T-helper 2 cell (primary cell): ENCODE measurements at places on chromosomes 1 and 21.

GRCh38 chr1:15198684-15199083 lies 45.1 kb downstream of the TMEM51 start:
- no peak for DNase-seq

GRCh38 chr1:67674260-67675011 lies 10.6 kb upstream of the GADD45A start:
- DNase-seq = peak; percentile 18

DNA sequence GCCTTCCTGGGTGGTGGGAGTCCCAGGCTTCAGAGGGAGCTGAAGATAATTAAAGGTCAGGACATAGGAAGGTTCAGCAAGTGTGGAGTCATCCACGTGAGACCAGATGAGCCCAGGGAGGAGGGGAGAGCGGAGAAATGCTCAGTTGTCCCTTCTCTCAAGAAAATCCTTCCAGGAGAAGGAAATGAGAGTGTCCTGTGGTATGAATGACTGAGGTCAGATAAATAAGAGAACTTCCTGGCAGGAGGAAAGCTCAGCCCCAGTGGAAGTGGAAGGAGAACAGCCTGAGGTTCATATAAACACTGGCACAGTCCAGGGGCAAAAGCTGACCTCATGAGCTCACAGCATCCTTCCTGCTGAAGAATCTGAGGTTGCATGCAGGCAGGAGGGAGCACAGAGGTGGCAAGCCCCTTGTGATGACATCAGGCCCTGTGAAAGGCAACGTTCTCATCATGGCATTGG lies 97.6 kb downstream of the NAV1 start:
- DNase-seq = no peak

DNA sequence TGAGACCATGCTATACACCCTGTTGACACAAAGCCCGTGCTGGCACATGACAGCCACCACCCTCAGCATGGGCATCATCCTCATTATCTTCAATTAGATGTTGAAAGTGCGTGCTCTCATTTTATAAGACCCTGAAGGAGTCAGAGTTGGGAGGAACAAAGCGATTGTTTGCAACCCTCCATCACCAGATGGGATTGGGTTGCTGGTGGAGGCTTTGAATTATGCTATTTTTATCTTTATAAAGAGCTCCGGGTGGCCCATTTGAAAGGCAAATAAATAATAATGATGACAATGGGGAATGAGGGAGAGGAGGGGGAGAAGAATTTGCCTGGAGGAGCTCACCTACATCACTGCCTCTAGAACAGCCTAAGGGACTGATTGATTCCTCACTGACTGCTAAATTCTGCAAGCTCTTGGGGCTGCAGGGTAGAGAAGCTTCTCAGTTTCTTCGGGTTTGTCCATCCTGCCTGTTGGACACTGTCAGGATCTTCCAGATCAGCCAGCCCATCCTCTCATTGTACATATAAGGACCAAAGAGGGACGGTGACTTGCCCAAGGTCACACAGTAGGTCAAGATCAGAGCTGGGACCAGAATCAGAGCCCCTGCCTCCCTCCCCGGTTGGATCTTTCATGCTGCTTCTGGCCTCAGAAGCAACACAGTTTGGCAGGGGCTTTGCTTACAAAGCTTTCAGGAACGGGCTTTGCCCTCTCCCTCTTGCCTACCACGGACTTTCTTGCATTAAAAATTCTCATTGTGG lies 130.9 kb upstream of the ZBTB40 start:
- DNase-seq = no peak

DNA sequence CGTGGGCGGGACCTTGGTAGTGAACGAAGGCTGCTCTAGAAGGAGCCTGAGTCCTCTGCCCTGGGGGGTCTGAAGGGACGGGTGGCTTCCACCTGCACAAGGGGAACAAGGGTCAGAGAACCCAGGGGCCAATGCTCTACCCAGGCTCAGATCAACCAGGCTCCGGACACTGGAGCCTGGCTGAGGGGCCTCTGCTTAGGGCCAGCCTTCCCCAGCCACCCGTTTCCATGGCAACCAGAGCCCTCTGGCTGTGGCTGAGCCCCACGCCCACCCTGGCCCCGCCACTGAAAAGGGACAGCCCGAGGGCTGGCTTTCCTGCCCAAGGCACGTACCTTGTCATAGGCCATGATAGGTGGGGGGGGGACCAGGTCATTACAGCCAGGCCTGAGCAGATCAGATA lies 724.6 kb downstream of the PTPRU start:
- DNase-seq = no peak

- no peak for DNase-seq
Observed at GRCh38 chr21:42698733-42699132, 45.3 kb downstream of the PDE9A start.

- no peak for DNase-seq
Observed at GRCh38 chr1:204080163-204080903, 7.4 kb downstream of the SOX13 start.

DNA sequence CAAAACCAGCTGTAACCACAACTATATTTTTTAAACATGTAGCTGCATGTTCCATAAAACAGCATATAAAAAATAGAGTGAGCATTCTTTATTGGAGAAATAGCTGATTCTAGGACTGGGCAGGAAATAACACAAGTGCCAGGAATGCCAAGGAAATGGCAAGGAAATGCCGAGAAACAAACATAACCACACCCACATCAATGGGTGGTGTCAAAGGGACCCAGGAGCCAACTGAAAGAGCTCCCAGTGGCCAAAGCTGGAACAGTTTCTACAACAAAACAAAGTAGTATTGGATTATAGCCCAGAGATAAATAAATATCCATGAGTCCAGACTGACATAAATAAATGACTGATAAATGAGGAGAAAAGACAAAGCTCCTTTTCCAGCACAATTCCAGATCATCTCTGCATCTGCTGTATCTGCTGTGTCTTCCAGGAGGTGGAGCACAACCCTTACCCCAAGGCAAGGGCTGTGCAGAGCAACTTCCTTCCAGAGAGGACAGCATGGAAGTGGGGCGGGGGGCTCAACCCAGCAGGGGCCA lies 28.1 kb downstream of the ADARB1 start:
- no peak for DNase-seq

- DNase-seq = no peak
Observed at GRCh38 chr1:110239441-110240430, 29.6 kb downstream of the KCNC4 start.

DNA sequence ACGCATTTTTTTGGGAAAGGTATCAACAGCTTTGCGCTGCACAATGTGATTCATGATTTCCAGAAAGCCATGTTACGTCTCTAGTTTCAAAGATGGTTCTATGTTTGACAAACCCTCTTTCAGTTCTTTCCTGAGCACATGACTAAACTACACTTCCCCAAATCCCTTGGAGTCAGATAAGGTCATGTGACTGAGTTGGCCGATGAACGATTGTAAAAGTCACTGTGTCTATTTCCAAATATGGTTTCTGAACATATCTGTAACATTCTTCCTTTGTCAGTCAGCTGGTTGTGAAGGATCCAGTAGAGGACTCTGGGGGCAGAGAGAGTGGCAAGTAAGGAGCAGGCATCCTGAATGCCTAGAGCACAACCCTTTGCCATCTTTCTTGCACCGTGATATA lies 35.4 kb downstream of the TMPRSS15 start:
- no peak for DNase-seq

DNA sequence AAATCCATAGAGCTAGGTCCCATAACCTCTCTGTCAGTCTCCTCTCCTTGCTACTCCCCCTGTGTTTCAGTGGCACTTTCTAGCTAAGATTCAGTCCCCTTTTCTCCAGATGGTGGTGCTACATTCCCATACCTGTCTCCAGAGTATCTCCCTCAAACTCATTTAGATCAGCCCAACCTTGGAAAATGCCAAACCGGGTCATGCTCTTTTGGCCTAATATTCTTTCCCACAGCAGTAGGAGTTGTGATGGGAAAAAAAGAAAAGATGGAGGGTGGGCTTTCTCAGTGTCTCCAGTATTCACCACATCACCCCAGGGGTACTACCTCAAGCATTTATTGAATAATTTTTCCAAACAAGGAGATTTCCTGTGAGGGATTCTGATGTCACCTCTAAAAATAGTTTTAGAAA lies 3.2 kb upstream of the RXFP4 start:
- no peak for DNase-seq
